ENCODE measurements at places on chromosomes 5 and 9. TPM values are rescaled to one million over a fixed set of nuclear protein-coding genes. Genes with fewer than 3 reads are reported as not detected.

The HTR1A gene
- polyA plus RNA-seq = not detected

The IFNA2 gene
- polyA plus RNA-seq = not detected

The PDE6A gene
- polyA plus RNA-seq = 0.05 TPM

The SARDH gene
- 0.30 TPM for polyA plus RNA-seq

The UGT3A1 gene
- not detected for polyA plus RNA-seq

The PCDHB3 gene
- polyA plus RNA-seq = not detected

Measured in IgD-negative memory B cell (primary cell).